ENCODE measurements at places on chromosomes 11 and 22.
A peak's percentile ranks its signal among the peaks of the same experiment; 100 is the strongest.

DNA sequence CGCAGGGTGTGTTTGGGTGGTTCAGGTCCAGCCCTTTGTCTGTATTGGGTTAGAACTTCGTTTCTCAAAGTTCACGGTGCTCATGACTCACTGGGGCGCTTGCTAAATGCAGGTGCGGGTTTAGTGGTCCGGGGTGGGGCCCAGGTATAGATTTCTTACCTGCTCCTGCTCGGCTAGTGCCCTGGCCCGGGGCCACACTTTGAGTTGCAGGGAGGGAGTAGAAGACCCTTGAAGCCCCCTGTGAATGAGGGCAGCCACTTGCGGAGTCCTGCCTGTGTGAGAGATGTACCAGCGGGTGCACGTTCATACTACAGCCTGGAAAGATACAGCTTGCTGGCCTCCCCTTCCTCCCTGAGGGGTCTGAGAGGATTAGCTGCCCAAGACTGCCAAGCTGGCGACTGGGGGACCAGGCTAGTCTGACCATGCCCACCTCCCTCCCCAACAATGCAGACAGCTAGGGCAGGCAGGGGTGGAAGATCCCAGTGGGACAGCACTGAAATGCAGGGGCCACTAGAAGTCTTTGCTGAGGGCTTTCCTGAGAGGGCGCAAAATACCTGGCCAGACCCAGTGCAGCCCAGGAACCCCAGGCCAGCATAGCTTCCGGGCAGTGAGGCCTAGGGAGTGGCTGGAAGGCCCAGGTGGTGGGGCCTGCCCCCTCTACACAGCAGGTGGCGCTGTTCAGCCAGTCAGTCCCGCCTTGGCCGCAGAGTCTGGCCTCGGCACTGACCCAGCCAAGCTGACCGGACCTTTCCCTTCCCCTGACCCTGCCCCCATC lies 5.1 kb upstream of the MYRF start:
- peak; percentile 59 for DNase-seq

DNA sequence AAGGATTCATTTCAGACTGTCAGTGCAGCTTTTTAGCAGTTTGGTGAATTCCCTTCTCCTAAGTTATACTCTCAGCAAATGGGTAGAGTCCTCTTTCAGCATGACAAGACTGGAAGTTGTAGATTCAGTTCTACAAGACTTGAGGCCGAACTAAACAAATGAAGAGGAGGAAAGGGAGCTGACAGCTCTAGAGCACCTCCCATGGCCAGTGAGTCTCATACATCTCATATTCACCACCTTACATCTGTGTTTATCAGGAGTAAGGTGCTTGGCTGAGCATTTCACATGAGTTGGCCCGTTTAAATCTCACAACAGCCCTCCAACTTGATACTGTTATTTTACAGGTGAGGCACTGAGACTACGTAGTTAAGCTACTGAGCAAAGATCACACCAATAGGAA lies 30.4 kb downstream of the SEZ6L start:
- DNase-seq, result no peak

GRCh38 chr11:64019106-64020037 lies 16.4 kb upstream of the FLRT1 start:
- no peak for DNase-seq

DNA sequence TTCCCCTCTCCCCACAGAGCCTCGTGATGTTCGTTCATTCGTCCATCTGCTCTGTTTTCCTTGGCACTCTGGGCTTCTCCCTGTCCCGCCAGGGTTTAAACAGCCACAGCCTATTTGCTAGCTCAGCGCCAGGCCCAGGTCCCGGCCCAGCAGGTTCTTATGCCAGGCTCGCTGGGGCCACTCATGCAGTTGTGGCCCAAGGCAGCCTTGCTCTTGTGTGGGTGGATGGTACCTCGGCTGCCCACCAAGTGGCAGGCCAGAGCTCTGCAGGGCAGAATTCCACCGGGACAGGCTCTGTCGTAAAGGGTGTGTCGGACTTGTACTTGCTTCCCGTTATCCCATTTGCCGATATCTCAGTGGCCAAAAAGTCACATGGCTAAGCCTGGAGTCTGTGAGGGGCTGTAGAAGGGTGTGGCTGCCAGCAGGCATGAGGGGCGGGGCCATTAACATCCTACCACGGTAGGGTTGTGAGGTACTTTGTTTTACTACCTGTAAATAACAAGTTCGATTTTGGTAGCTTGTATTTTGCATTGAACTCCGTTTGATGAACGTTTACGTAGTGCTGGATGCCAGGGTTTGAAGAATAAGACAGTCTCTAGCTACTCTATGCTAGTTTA lies 7.9 kb downstream of the FAM118A start:
- DNase-seq, result no peak

- no peak for DNase-seq
These were observed 10.5 kb upstream of the FLRT1 start for GRCh38 chr11:64025205-64025604.

GRCh38 chr11:104665641-104666040 lies 232.6 kb downstream of the CASP12 start:
- DNase-seq, result no peak

- DNase-seq, result peak; percentile 25
These were observed 6.4 kb downstream of the RAC2 start for GRCh38 chr22:37237371-37238268.

GRCh38 chr11:102323542-102324251 lies 6.4 kb downstream of the BIRC3 start:
- peak; percentile 56 for DNase-seq

- DNase-seq, result no peak
These were observed 20.5 kb upstream of the TTLL12 start for GRCh38 chr22:43207386-43207785.

DNA sequence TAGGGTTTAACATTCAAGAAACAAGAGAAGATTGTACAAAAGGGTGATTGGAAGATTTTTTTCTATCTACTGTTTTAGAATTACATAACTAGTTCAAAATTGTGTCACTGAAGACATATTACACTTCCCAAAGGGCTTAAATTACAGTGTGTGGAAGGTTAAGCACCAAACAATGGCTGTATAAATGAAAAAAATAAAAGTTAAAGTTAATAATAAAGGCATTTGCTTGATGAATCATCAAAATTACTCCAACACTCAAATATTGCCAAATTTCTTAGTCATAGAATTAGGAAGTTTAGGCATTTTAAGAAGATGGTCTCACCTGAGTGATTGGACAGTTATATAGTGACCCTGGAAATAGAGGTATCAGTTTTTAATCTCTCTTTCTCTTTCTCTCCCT lies 227.6 kb upstream of the CARD18 start:
- DNase-seq, result no peak

DNA sequence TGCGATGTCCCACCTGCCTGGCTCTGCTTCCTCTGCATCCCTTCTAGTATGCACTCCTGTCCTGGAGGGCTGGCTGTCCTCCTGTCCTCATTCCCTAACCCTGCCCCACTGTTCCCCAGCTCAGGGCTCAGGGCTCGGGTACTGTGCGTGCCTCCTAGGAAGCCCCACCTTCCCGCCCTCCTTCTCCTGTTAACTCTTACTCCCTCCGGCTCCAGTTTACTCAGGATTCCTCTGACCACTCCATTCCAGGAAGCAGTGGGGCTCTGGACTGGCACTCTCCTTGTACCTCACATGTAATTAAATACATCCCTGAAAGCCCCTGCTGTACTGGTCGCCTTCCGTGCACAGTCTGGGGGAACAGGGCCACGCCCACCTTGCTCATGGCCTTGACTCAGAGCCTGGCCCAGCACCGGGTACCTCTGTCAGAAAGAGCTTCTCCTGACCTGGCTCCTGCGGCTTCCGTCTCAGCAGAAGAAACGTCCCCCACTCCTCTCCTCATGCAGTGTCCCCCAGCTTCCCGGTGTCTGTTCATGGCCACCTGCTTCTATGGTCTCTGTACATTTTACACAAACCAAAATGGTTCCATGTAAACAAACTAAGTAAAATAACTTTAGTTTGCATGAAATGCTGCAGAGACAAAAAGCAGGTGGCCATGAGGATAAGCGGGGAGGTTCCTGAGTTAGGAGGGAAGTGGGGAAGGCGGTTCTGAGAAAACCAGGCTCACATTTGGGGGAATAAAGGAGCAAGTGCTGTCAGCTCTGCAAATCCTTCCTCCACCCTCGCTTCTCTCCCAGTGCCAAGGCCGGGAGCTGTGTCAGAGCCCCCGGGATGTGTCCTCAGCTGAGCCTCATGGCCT lies 445.9 kb downstream of the BRD1 start:
- DNase-seq, result no peak

- no peak for DNase-seq
These were observed 170.8 kb upstream of the CADM1 start for GRCh38 chr11:115674937-115675544.

DNA sequence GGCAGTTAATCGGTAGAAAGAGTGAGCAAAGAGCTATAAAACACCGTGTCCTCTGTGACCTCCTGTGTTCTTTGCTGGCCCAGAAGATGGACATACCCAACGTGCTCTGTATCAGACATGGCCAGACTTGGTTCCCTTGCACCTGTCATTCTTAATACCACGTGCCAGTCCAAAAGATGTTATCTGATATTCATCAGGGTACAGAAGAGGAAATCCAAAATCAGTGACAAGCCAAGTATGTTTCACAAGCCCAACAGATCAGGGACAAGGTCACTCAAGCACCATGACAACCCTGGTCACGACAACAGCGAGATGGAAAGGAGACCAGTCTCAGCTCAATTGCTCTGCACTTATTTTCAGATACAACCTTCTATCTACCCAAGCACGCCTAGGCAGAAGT lies 3.4 kb downstream of the LRP4 start:
- no peak for DNase-seq

- DNase-seq, result peak; percentile 76
These were observed 39.5 kb downstream of the MTMR2 start for GRCh38 chr11:95884376-95884775.

DNA sequence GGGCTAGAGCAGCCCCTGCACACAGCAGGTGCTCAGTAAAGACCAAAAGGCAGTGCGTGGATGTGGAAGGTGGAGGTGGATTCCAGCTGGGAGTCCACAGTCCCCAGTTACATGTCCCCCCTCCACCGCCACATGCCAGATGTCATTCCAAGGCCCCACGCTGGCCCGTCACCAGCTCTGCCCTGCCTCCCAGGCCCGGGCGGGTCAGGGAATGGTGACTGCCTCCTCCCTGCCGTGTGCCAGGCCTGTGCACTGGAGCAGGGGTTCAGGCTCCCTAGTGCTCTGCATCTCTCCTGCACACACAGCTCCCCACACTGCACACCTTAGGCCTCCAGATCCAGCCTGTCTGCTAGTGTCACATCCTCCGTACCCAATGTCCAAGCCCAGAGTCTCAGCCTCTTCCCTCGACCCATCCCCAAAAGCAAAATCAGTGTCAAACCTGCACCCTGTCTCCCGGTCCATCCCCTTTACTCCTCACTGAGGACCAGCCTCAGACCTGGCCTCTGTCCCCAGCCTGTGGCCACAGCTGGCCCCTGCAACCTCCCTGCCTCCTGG lies 40.2 kb upstream of the PRODH start:
- DNase-seq, result no peak

DNA sequence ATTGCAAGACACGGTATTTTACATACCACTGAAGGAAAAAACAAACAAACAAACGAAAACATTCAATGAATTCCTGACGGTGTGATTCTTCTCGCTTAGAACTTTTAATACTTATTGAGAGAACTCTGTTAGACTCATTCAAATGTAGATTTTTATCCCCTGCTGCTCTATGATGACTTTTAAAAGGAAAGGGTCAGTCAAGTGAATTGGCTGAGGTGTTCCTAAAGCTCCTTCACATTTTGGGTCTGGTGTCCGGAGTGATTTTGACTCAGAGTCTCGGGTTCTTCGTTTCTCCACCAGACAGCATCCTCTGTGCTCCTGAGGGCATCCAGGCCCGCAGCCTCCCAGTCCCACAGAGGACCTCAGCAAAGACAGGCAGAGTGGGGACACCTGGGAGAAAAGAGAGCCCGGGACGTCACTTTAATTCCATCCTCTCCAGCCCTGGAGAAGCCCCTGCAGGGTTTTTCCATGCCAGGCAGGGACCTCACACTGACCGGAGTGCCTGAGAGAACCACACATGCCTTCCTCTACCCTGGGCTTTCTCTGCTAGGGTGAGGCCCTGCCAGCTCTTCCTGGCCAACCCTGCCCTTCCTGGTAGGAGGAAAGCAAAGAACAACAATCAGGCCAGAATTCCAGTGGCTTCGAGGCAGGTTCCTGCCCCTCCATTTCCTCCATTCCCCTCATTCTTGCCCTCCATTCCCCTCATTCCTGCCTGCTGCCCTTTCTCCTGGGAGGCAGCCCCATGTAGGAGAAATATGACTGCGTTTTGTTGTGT lies 1.4 kb upstream of the CSF2RB start:
- DNase-seq, result peak; percentile 37

DNA sequence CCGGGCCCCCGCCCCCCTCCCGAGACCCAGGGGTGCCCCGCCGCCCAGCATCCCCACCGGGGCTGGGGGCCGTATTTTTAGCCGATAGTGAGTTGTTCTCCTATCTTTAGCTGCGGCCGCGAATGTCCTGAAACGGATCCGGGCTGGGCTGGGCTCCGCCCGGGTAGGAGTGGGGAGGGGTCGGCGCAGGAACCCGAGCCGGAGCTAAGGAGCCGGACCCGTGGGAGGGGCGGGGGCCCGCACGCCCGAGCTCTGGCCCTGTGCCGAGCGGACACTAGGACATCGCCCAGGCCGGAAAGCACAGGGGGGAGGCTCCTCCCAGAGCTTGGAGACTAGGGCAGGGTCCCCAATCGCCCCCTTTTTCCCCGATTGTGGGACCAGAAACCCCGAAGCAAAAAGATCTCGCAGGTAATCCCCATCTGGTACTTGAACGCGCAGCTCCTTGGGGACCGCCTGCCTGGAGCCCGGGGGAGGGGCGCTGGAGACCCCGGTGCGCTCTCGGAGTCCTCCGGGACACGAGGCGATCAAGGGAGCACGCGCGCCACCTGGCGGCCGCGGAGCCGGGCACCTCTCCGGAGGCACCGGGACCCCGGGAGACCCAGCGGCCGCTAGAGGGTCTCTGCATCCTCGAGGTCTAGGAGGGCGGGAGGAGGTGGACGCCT lies 669 bp downstream of the CDC42EP2 start:
- DNase-seq, result peak; percentile 70

DNA sequence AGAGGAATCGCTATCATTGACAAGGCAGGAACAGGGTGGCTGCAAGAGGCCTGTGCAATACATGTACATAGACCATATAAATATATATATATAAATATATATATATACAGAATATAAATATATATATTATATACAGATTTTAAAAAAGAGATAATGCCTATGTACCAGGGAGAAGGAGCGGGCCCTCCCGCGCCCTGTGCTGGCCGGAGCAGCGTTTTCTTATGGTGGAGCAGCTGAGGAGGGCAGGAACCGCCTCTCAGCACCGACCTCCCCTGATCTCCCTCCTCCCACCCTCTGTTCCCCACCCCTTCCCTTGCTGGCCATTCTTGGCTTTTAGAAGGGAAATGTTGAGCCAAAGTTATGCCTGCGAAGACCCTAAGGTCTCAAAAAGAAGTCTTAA lies 31.8 kb downstream of the SCN3B start:
- DNase-seq, result no peak

DNA sequence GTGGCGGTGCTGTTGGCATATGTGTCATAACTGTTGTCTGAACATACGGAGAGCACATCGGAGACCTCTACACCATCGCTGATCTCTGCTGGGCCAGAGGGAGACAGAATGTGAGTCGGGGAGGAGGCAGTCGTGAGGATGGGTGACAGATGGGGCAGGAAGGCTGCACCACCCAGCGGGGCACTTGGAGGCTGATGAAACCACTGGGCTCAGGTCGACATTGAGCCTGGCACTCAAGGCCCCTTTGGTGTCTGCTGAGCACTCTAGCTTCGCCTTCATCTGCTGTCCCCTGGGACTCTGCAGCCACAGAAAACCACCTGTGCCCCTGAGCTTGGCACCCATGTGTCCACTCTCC lies 2.5 kb upstream of the KLHL35 start:
- DNase-seq, result no peak
